ENCODE measurements at places on chromosomes 11 and 22.

DNA sequence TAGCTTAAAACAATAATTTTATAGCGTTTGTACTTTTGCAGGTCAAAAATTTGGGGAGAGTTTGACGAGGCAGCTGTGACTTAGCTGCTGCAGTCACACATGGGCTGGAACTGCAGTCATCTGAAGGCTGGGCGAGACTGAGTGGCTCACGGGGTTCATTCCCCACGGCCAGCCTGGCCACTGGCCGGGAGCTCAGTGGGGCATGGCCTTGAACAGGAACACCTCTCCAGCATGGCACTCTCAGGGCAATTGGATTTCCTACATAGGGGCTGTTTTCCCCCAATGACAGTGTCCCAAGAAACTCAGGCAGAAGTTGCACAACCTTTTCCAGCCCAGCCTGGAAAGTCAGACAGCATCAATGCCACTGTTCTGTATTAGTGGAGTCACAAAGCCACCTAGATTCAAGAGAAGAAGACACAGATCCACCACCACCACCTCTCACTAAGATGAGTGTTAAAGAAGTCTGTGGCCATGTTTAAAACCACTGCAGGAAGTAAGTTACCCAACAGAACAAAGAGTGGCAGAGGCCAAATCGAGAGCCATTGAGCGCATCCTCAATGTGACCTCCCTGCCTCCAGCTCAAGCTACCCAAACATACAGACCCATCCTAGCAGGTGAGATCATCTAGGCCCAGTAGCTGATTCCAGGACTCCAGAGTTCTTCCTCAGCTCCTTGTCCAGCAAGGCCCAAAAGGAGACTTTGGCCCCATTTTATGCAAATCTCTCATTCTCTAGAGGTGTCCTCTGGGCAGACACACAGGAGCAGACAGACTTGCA is 618.7 kb upstream of the CADM1 start:
- DNase-seq = no peak

- DNase-seq = peak; percentile 71
Observed at GRCh38 chr22:42269432-42270175, 849 bp downstream of the TCF20 start.

DNA sequence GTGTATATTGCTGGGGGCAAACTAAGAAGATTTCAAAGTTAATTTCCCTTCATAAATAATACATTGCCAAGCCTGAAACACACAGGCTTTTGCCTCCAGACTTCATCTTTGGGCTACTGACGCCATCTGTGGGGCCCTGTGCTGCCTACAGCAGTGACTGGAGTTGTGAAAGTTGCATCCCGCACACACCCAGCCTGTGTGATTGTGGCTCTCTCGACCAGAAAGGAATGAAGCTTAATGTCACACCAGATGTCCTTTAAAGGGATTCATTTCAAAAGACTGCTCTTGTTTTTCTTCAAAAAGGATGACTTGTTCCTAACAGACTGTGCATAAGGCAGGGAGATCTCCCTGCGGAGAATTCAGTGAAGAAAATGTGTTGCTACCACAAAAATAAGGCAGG is 210.5 kb downstream of the FAM181B start:
- DNase-seq = no peak

GRCh38 chr22:26552466-26552865 is 37.5 kb downstream of the TPST2 start:
- no peak for DNase-seq

- DNase-seq = no peak
Observed at GRCh38 chr11:33072465-33072864, 33.1 kb downstream of the TCP11L1 start.

DNA sequence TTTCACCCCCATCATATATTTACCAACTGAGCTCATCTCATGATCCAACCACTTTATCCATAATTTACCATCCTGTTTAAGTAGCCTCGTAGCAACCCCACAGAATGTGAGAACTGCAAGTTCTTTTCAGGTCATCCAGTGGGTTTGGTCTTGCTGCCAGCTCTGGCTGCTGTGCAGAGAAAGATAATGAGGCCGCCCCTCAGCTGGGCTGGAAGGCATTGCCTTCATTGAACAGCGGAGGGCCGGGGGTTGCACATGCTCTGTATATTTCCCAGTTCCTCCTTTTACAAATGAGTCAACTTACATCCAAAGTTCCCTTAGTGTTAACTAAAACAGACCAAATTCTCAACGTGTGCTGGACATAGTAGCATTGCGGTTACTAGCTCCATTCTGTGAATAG is 96.7 kb downstream of the SYN3 start:
- DNase-seq = no peak

GRCh38 chr11:67387069-67387468 is 4.7 kb upstream of the RAD9A start:
- DNase-seq = no peak

- no peak for DNase-seq
Observed at GRCh38 chr11:68040957-68041591, 2.2 kb downstream of the TCIRG1 start.

GRCh38 chr11:113596658-113597057 is 109.5 kb downstream of the TMPRSS5 start:
- DNase-seq = no peak

DNA sequence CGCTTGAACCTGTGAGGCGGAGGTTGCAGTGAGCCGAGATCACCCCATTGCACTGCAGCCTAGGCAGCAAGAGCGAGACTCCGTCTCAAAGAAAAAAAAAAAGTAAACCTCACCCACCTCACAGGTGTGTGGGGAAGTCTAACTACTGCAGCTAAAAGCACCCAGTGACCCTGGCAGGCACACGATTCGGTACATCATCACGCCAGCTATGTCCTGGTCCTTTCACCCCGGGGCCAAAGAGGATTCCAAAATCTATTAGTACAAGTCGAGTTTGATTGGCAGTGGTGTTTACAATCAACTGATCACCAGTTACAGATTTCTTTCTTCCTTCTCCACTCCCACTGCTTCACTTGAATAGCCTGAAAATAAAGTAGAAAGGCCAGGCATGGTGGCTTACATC is 6.3 kb downstream of the TST start:
- no peak for DNase-seq

DNA sequence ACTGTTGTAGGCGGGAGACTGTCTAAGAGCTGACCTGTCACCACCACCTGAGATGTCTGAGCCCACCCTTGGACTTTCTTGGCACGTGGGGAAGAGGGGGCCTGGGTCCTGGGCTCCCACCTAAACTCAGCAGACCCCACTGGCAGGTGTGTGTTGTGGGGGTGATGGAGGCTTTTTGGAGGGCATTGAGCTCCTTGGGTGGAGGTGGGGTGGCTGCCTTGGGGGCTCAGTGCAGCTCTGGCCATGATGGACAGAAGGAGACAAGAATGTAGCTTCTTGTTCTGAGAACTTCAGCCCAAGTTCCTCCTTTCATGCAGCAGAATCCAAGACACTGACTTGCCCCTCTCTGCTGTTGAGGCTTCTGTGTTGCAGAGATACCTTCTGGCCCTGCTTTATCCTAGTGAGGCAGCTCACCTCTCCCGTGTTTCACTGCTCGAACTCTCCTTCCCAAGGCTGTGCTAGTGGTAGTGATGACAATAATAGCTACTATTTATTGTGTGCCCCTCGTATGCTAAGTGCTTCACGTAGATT is 116.6 kb upstream of the OR4B1 start:
- no peak for DNase-seq

DNA sequence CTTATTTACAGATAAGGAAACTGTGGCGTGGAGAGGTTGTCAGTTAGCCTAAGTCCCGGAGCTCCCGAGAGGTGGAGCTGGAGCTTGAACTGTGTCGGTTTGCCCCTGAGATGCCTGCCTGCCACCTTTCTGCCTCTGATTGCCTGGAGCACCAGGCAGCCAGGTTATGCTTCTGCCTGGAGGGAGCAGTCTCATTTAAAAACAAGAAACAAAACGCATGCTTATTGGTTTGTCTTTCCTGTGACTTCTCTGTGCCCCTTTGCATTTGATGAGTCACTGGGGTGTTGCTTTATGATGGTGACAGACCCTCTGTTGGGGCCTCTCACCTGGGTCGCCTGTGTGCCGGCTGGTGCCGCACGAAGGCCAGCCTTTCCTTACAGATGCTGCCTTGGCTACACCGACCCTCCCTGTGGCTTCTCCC is 12.2 kb downstream of the AP2A2 start:
- no peak for DNase-seq

GRCh38 chr22:43310311-43310710 is 32.9 kb downstream of the SCUBE1 start:
- no peak for DNase-seq

DNA sequence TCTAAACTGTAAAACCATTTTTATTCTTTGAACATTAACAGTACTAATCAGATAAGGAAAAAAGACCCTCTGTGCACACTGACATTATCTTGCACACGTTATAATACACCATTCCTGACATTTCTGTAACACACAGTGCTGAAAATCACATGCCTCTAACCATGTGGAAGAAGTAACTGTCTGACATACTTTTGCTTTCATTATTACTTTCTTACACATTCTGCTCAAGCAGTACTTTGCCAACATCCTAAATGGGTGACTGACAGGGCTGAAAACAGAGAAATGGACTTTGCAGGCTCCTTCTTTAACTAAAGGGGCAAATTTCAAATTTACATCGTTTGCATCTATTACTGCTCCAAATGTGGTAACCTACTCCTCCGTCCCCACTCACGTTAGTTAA is 22.8 kb upstream of the TP53AIP1 start:
- no peak for DNase-seq

GRCh38 chr11:44711113-44711786 is 15.5 kb upstream of the TSPAN18 start:
- no peak for DNase-seq

DNA sequence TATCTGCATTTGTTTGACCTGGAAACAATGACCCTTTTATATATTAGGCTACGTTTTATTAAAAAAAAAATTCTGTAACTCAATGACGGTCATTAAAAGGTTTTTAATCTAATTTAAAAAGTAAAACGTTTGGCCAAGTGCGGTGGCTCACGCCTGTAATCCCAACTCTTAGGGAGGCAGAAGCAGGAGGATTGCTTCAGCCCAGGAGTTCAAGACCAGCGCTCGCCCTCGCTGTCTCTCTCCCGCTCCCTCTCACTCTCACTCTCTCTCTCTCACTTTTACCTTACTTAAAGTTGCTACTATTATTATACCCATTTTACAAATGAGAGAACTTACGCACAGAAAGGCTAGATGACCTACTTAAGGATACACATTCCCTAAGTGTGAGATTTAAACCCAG is 814 bp upstream of the NARS2 start:
- DNase-seq = no peak

GRCh38 chr11:134079317-134079716 is 10.4 kb downstream of the JAM3 start:
- DNase-seq = no peak

GRCh38 chr11:74326665-74327064 is 15.2 kb upstream of the P4HA3 start:
- no peak for DNase-seq

- peak; percentile 19 for DNase-seq
Observed at GRCh38 chr22:21587803-21588611, 20.5 kb downstream of the UBE2L3 start.

- no peak for DNase-seq
Observed at GRCh38 chr11:75103380-75104026, 6.8 kb upstream of the OR2AT4 start.

GRCh38 chr11:67268081-67268961 is 2.0 kb downstream of the GRK2 start:
- peak; percentile 81 for DNase-seq

DNA sequence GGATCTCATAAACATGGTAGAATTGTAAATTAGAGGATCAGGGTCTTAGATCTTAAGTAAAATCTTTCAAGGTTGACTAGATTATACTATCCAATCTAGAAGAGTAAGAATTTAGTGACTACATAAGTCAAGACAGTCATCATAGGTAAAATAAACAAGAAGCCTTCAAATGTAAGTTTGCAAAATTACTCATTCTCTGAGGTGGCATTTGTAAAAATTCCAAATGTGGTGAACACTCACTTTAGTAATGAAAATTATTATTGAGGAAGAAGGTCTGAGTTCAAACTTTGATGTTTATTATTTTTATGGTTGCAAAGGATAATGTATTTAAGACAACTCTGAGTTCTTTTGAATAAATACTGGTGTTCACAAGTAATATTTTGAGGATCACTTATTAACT is 4.6 kb downstream of the HYLS1 start:
- DNase-seq = no peak

DNA sequence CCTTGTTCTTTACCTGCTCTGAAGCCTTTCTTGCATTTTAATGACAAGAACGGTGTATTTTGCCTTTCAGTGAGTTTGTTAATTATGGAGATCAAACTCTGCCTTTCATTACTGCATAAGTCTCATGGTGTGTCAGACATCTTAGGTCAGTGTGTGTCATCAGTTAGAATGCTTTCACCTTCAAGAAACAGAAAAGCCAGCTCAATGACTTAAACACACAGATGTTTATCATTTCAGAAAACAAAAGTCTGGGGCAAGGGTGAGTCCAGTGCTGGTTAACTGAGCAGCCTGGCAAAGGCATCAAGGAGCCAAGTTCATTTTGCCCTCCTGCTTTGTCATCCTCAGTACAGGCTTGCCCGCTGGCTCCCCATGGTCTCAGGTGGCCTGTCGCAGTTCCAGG is 54.5 kb downstream of the PACS1 start:
- no peak for DNase-seq

- no peak for DNase-seq
Observed at GRCh38 chr11:748007-748359, 719 bp downstream of the TALDO1 start.

DNA sequence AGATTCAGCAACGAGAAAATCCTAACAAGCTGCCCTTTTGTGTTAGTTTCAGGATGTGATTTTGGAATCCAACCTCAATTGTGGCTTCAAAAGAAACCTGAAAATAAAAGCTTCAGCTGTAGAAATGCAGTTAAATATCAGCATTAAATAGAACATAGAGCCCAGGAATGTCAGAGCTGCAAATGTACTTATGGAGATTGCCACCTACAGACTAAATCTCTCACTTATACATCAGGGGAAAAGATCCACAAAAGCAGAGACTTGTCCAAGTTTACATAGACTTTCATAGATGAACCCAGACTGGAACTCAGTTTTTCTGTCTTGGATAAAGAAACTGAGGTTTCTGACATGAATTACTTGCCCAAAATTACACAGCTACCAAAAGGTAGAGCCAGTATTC is 446.6 kb downstream of the DLG2 start:
- DNase-seq = no peak

DNA sequence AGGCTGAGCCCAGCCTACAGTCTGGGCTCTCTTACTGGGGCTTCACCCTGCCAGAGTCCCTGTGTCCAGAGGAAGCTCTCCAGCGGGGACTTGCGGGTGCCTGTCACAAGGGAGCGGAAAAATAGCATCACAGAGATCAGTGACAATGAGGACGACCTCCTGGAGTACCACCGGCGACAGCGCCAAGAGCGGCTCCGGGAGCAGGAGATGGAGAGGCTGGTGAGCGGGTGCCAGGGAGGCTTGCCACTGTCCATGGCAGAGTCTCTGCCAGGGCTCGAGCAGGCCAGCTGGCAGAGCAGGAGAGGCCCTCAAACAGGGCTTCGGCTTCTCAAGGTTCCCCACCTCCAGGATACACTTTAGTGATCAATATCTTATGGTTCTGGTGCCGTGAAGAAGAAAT is 21.0 kb downstream of the PHLDB1 start:
- DNase-seq = no peak
